Amygdala (tissue), 56 donors: ENCODE measurements at places on chromosomes 3 and 15.

GRCh38 chr15:90031231-90031791 lies 30.2 kb downstream of the ZNF710 start:
- no peak for DNase-seq

- DNase-seq = no peak
Observed at GRCh38 chr3:128911911-128912310, 32.5 kb downstream of the ACAD9 start.

DNA sequence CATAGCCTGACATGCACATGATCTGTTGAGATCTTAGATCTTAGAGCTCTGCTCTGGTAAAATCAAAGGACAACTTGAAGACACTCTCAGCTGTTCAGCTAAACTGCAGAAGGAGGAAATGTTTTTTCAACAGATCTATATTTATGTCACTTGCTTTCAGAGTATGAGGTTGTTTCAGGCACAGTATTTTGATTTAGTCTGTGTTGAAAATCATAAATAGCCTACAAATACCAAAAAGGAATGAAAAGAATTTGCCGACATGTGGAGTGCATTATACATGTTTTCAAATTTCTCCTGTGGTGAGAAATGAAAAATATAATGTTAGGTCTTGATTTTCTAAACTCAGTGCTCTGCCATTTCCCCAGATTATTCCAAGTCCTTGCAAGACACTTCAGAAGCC lies 1118.4 kb downstream of the TBL1XR1 start:
- DNase-seq = no peak

DNA sequence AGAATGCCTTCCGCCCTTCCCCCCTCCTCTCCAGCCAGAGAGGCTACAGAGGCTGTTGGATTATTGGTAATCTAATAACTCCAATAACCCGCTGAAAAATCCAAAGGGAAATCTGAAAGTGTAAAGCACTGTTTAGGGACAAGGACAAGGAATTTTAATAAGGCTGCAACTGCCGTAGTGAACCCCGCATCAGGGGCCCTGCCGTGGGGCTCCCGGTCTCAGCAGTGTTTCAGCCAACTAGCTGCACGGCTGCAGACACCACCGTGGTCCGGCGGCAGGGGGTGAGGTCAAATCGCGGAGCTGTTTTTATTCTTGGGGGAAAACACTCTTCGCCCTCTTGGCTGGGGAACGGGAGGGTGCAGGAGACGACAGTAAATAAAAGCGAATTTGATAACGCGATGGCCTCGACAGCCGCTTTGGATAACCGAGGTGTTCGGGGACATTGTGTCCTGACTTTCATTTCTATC lies 6.1 kb downstream of the BCL6 start:
- DNase-seq = no peak

DNA sequence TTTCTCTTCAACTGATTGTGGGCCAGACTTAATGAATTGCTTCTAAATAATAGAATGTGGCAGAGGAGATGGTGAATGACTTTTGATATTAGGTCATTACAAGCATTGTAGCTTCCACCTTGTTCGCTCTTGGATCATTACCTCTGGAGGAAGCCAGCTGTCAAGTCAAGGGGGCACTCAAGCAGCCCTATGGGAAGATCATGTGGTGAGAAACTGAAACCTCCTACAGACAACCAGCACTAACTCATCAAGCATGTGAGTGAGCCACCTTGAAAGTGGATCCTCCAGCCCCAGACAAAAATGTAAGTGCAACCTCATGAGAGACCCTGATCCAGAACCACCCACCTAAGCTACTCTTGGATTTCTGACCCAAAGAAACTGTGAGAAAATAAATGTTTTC lies 109.8 kb upstream of the TBC1D5 start:
- DNase-seq = no peak

- DNase-seq = no peak
Observed at GRCh38 chr3:110808630-110809029, 263.0 kb upstream of the NECTIN3 start.

DNA sequence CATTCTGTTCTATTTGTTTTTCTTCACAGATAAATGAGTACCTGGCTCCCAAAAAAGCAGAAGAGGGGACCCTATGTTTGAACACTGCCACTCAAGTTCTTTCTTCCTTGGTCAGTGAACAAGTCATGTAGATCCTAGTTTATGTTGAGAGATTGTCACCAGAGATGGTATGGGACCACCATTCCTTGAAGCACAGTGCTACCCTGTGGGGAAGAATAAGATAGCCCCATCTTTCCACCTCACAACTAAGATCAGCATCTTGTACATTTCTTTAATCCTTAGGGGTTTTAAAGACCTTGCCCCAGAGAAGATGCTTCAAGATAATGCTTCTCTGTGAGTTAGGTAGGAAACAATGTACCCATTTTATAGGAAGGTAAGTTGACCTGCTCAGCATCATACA lies 233.5 kb upstream of the WNT5A start:
- no peak for DNase-seq

DNA sequence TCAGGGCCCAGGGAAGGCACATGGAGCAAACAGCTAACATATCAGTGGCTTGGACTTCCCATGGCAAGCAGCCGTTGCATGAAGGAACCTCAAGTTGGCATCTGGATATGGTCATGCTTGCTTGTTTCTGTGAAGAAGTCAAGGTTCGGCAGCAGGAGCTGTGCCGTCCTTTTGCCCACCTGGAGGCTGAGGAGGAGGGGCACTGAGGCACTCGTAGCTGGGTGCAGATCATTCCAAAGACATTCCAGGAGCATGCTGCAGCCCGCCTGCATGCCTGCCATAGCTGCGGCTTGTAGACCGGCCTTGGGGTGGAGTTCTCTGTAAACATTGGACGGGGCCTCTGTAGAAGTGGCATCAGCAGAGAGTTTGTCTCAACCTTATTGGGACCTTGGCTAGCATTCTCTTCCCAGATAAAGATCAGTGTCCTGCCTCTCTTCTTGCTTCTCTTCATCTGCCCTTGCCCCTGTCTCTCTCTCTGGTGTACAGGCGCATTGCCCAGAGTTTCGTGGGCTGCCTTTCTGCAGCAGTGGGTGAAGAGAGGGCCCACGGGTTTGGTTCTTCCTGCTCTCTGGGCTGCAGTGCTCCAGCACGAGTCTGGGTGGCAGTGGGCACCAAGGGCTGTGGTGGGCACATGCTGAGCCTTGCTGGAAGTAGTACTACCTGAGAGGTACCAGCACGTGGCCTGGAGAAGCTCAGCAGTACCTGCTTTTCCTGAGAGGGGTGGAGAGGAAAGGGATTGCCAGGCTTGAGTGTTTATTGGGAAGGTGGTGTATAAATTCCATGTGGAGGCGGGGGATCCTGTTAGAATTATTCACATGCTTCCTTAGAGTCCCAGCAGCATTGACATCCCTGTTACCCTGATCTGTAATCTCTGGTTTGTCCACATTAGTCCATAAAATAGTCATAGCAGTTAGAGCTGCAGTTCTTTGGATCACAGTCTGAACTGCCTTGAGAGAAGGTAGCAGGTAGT lies 49.4 kb downstream of the CHCHD6 start:
- no peak for DNase-seq

DNA sequence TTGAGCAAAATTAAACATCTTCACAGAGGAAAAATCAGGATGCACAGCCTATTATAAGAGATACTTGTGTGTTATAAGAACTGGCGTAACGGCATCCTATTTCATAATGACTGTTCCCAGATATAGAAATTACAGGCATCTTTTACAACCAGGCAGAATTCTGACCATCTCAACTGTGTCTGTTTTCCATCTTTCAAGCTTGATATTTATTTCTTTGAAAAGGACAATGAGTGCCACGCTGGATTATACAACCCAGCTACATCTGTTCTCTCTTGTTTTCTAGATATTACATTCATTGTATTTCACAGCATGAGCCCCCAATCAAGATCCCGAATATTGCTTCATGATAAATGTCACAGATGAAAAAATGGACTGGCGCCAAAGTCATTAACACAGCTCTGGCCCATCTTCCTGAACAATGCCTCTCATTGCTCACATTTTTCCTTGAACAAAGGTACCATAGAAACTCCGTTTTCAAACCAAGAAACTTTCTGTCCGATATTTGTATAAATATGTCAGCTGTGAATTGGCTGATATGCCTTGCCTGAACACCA lies 420.6 kb downstream of the TBL1XR1 start:
- no peak for DNase-seq

DNA sequence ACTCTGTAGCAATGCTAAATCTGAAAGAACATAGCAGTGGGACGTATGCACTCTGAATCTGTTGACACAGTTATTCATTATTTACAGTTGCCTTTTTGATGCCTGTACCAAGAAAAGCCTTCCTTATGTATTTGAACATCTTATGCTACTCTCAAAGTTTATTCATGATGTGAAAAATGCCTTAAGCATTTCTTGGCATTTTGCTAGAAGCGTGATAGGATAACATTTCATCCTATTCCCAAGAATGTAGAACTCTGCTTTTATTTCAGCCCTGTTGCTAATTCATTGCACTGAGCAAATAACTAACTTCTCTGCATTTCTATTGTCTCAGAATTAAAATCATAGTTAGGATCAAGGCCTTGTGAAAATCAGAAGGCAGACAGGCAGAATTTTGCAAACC lies 105.5 kb downstream of the STRIT1 start:
- no peak for DNase-seq

DNA sequence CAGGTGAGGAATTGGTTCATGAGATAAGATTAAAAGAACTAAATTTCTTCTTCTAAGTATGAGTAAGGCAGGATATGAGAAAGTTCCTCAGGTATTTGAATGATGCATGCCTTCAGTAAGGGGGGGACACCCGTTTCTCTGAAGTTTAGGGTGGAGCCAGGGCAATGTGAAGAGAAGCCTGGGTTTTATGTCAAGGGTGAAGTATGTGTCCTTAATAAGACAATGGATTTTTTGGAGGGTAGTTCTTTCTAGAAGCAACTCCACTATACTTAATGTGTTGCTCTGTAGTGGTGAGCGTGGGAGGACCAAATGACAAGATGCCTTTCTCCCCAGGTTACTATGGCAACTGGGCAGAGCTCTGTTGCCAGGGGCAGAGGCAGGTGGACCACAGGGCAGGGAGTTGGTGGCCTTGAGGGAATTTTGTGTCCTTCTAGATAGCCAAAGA lies 44.0 kb downstream of the PHLDB2 start:
- no peak for DNase-seq

- DNase-seq = no peak
Observed at GRCh38 chr15:90598679-90599078, 69.0 kb downstream of the CRTC3 start.

DNA sequence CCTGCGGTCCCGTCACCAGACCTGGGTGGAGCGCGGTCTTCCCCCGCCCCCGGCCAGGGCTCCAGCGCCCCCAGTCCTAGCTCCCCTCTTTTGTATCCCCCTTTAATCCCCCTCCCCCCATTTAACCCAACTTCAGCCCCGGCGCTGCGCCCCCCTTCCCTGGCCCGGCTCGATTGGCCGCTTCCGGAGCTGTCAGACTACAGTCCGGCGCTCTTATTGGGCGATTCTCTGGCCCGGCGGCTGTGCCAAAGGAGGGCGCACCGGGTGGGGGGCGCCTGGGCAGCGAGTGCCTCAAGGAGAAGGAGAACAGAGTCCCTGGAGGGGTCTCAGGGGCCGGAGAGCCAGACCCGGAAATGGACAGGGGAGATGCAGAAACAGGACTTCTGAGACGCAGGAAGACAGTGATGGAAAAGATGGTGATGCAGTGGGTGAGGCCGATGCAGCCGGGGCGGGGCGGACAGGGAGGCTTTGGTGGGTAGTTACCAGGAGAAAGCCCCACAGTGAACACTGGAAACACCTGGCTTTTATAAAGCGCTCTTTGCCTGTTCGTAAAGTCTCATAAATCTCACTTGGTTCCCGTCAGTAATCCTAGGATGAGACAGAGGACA lies 1.2 kb upstream of the ADCY5 start:
- DNase-seq = peak; percentile 55

DNA sequence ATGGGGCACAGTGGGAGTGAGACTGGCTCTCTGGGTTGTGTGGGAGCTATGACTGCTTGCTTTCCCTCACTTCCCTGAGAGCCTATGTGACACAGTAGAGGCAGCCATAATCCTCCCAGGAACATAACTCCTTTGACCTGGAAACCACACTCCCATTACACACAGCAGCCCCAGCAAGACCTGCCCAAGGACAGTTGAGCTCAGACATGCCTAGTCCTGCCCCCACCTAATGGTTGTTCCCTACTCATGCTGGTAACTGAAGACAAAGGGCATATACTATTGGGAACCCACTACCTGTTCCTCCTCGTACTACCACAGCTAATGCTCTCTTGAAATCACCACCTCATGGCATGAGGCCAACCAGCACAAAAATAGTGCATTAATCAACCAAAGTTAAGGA lies 550.4 kb upstream of the ARPP21 start:
- DNase-seq = no peak

GRCh38 chr15:55627730-55628368 lies 39.7 kb upstream of the PYGO1 start:
- no peak for DNase-seq

GRCh38 chr3:46052531-46052930 lies 25.2 kb upstream of the XCR1 start:
- no peak for DNase-seq

- no peak for DNase-seq
Observed at GRCh38 chr15:50137330-50137761, 18.3 kb upstream of the ATP8B4 start.

DNA sequence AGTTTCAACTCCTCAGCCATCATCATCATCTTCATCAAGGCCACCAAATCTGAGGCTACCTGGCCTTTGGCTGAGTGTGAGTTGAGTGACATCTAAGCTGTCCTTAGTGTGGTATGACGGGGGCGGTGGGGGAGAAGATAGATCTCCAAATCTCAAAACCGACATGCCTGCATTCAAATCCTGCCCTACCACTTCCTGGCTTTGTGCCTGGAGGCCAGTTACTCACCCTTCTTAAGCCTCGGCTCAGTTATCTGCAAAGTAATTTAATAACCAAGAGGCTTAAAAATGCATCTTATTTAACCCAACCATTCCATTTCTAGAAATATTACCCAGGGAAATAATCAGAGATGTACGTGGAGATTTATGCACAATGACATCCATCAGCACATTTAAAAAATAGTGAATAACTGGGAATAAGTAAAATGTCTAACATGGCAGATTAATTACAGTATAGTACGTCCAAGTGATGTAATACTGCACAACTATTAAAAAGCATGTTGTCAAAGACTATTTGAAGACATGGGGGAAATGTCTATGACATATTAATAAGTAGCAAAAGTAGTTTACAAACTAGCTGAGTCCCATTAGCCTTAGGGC lies 167.4 kb downstream of the NTRK3 start:
- no peak for DNase-seq

DNA sequence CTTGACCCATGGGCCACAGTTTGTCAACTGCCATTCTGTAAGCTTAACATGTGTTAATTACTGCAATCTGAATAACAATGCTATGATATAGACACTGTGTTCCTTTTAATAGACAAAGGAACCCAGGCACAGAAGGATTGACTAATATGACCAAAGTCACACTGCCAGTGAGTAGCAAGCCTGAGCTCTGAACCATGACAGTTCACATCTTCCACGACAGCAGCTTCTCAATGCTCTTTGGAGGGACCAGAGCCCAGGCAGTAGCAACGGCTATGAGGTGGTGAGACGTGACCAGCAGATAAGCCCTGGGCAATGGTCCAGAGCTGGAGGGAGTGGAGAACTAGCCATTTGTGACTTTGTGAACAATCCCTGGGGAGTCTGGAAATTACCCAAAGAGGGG lies 19.4 kb downstream of the CA12 start:
- DNase-seq = no peak
